Activated T-helper 1 cell treated with anti-CD3 and anti-CD28 coated beads, Interleukin-12 subunit alpha, Interleukin-12 subunit beta, Interleukin-2, Interleukin-4 antibody, amounts not matched to agents 30 ng/mL and 10 ng/mL and 1 ng/mL, durations not matched to agents 14 hours and 24 hours and 36 hours (primary cell): ENCODE measurements at places on chromosomes 3 and 15. TPM values are rescaled to one million over a fixed set of nuclear protein-coding genes. Genes with fewer than 3 reads are reported as not detected.

Gene TRPM1
- not detected in 2 replicates for total RNA-seq

Gene ACP3
- total RNA-seq = not detected in 2 replicates

DNA sequence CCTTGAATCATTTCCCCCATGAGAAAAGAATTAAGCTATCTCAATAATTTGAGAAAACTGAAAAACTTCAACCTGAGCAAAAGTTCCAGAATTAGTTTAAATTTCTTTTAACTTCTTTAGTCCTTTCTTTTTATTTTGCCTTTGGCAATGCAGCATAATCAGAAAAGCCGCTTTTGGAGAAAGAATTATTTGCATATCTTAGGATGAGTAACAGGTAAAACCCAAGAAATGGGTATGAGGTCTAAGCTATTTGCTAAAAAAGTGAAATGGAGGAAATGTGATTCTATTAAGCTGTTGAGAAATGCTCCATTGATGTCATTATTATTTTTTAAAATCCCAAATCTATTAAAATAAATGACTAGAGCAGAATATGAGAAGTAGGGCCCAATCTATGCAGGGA, 1238.3 kb upstream of the GBE1 start:
- DNase-seq = no peak
- H3K4me3 ChIP-seq = no peak overlapping the region
- no peaks in the 10 kb centered on the region for H3K4me1 ChIP-seq
- no peaks in the 10 kb centered on the region for H3K27me3 ChIP-seq
- no peak overlapping the region for H3K27ac ChIP-seq
- no peaks in the 10 kb centered on the region for H3K36me3 ChIP-seq

GRCh38 chr3:25677121-25677520, 12.4 kb upstream of the TOP2B start:
- H3K36me3 ChIP-seq = no peaks in the 10 kb centered on the region
- no peak for DNase-seq
- peaks cover 6% of the 10 kb centered on the region for H3K27me3 ChIP-seq
- no peak overlapping the region for H3K4me3 ChIP-seq
- no peak overlapping the region for H3K27ac ChIP-seq

GRCh38 chr3:141661229-141662196, 76.6 kb upstream of the RNF7 start:
- no peak overlapping the region for H3K27ac ChIP-seq
- no peak for DNase-seq
- H3K4me3 ChIP-seq = no peak overlapping the region
- peaks cover 53% of the 10 kb centered on the region for H3K27me3 ChIP-seq
- no peaks in the 10 kb centered on the region for H3K36me3 ChIP-seq

- peaks cover 33% of the 10 kb centered on the region for H3K4me1 ChIP-seq
- H3K36me3 ChIP-seq = no peaks in the 10 kb centered on the region
- DNase-seq = no peak
- H3K4me3 ChIP-seq = no peak overlapping the region
- H3K27ac ChIP-seq = no peak overlapping the region
- peaks cover 34% of the 10 kb centered on the region for H3K27me3 ChIP-seq
Measured at GRCh38 chr3:156479604-156480003, 75.3 kb downstream of the SSR3 start.
